ENCODE measurements at places on chromosomes 13 and 19. TPM values are rescaled to one million over a fixed set of nuclear protein-coding genes. Genes with fewer than 3 reads are reported as not detected.
A peak's percentile ranks its signal among the peaks of the same experiment; 100 is the strongest.

PRTN3 gene
- polyA plus RNA-seq: not detected

PPP1R15A gene
- 1,214 TPM for polyA plus RNA-seq

SWSAP1 gene
- 7.6 TPM for polyA plus RNA-seq

DNA sequence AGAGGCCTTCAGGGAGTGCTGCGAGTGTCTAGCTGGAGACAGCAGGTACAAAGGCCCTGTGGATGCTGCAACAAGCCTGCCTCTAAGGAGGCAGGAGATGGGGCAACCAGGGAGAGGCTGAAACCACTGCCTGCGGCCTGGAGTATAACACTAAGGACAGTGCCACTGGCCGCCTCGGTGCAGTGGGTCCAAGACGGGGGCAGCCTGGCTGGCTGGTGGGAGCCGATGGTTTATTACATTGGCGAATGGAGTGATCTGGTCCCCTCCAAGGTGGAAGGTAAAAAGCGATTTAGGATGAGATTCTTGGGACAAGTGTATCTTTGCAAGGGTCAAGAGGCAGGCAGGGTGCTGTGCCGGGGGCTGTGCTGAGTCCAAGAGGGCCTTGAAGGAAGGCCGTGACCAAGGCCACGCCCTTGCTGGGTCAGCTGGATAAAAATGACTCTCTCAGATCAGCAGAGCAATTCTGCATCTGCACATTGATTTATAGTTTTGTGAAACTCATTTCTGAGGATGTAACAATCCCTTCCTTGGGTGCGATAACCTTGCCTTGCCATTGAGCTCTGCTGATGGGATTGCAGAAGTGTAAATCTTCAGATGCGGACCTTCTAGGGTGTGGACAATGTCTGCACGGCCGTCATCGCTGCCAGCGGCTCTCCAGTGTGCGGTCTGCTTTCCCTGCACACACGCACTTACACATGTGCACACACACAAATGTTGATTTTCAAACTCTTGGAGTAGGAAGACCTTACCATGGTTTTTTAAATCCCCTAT is 6.0 kb downstream of the TMEM255B start:
- H3K27ac ChIP-seq: no peak overlapping the region
- H3K36me3 ChIP-seq: no peaks in the 10 kb centered on the region
- H3K4me3 ChIP-seq: no peak overlapping the region
- no peak for DNase-seq

GRCh38 chr19:58033741-58034476 is at the start of gene ZSCAN1:
Gene ZSCAN1, plus strand, starts transcription at chr19:58034025. Its CDS starts 3,812 bp downstream, at chr19:58037837.
- no peaks in the 10 kb centered on the region for H3K4me1 ChIP-seq
- no peaks in the 10 kb centered on the region for H3K36me3 ChIP-seq
- H3K27ac ChIP-seq: no peak within 1 kb of the TSS
- DNase-seq: peak; percentile 82
- peak within 1 kb of the TSS; percentile 39 for H3K4me3 ChIP-seq
- H3K27me3 ChIP-seq: no peaks in the 10 kb centered on the region

- no peak overlapping the region for H3K27ac ChIP-seq
- no peaks in the 10 kb centered on the region for H3K4me1 ChIP-seq
- no peaks in the 10 kb centered on the region for H3K36me3 ChIP-seq
- peak; percentile 17 for DNase-seq
- no peak overlapping the region for H3K4me3 ChIP-seq
Observed at GRCh38 chr19:11685676-11686650, 52.8 kb downstream of the ZNF823 start.

DNA sequence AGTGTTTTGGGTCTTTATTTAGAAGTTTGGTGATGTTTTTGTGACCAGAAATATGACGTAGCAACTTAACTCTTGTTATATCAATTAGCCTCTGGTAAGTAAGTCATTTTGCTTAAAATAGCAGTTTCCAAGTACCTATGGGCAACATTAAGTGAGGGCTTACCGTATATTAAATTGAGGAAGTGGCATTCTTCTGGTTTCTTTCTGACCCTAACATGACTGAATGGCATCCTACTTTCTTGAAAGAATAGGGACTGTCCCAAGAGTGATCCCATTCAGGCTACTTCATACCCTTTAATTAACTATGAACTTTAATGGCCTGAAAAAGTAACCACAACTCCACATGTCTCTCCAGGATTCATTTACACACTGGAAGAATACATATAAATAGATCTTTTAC is 106.6 kb downstream of the MZT1 start:
- H3K4me3 ChIP-seq: no peak overlapping the region
- no peak for DNase-seq
- H3K27ac ChIP-seq: no peak overlapping the region
- H3K27me3 ChIP-seq: no peaks in the 10 kb centered on the region
- no peaks in the 10 kb centered on the region for H3K36me3 ChIP-seq

DNA sequence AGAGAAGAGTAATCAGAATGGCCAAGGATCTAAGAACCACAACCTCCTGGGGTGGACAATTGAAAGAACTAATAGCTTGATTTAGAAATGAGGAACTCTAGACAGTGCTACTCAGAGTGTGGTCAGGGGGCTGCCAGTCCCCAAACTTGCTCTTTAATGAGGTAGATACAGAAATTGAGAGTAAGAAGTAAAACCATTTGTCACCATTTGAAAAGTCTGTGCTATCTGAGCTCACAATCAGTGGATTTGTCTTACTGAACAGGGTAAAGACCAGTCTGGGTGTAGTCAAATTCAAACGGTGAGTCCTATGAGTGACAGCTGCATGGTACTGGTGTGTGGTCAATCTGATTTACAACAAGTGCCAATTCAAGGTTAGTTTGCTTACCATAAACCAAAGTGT is 118.9 kb downstream of the KL start:
- H3K4me1 ChIP-seq: no peaks in the 10 kb centered on the region
- no peak overlapping the region for H3K27ac ChIP-seq
- DNase-seq: no peak
- no peak overlapping the region for H3K4me3 ChIP-seq

DNA sequence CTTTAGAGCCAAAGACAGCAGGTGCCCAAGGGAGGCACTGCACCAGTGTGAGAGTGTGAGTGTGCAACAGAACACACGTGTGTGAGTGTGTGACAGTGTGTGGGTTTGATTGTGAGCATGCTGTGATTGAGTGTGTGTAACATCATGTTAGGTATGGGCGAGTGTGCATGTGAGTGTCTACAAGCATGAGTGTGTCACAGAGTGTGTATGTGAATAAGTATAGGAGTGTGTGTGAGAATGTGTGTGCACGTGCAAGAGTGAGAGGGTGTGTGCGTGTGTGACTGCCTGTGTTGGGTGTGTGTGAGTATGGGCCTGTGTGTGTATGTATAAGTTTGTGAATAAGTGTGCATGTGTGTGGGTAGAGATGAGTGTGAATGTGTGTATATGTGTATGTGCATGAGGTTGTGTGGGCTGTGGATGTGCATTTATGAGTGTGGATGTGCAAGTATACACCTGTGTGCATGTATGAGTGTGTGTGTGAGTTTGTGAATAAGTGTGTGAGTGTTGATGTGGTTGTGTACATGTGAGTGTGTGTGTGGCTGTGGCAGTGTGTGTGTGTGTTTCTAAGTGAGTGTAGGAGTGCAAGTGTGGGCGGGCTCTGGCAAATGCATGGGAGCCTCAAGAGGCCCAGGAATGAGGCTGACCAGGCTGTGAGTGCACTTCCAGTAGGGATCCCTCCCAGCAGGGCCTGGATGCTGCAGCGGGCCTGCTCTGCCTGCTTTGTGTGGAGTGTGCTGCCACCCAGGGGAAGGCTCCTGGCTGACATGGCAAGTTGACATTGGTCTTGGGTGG is 198.4 kb downstream of the COL4A1 start:
- DNase-seq: no peak
- no peaks in the 10 kb centered on the region for H3K27me3 ChIP-seq
- no peaks in the 10 kb centered on the region for H3K36me3 ChIP-seq
- H3K4me3 ChIP-seq: no peak overlapping the region
- H3K27ac ChIP-seq: no peak overlapping the region

Measured in B cell (primary cell).